ENCODE measurements at places on chromosomes 12 and 14.
A peak's percentile ranks its signal among the peaks of the same experiment; 100 is the strongest.

DNA sequence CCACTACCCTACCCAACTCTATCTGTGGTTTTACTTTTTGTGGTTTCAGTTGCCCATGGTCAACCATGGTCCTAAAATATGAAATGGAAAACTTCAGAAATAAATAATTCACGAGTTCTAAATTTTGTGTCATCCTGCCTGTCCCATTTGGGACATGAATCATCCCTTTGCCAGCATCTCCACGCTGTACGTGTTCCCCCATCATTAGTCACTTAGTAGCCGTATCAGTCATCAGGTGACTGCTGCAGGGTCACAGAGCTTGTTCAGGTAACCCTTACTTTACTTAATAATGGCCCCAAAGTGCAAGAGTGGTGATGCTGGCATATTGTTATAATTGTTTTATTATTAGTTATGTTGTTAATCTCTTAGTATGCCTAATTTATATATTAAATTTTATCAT lies 209.9 kb downstream of the ITPR2 start:
- DNase-seq: no peak

GRCh38 chr14:96863327-96863985 lies 66.3 kb downstream of the VRK1 start:
- no peak for DNase-seq

DNA sequence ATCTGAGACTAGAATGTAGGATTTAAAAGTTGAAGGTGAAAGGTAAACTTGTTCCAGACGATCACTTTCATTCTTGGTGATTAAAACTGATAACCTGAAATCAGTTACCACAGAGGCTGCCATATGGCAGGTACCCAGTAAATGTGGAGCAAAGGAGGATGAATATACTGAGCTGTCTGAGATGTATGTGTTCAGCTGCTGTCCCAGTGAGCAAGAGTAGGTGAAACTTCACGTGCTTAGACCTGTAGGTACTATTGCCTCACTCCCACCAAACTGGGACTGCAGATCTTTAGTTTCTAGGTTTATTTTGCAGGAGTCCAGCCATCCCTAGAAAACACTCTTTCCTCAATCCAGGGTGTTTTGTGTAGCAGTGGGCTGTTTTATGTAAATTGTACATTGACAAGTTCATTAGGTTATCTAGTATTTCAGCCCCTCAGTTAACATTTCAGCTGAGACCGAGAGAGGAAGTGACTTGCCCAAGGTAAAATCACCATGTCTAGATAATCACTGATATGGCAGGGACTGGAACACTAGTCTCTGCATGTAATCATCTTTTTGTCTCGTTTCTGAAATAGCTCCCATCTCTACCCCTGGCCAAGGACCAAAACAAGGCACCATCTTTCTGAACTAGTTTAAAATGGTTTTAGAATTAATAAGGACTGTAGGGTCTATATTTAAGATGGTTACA lies 62.7 kb downstream of the ATG14 start:
- no peak for DNase-seq

GRCh38 chr12:124440841-124441381 lies 126.5 kb downstream of the NCOR2 start:
- no peak for DNase-seq

- DNase-seq: peak; percentile 42
These were observed 104.3 kb upstream of the KITLG start for GRCh38 chr12:88684610-88685009.

DNA sequence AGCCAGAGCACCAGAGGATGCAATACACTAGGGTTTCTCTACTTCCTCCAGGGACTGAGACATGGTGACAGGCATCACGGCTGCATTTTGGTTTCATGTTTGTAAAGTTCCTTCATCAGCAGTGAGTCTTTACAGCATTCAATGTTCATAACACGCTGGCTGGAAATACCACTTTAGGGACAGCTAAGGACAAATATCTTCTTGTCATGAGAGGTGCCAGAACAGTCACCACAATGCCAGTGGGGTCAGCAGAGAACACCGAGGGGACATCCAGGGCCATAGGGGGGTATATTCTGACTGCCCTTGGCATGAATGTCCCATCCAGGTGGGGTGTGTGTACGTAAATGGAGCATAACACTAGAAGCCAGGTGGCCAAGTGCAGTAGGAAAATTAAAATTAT lies 72.3 kb downstream of the CCDC60 start:
- DNase-seq: no peak

DNA sequence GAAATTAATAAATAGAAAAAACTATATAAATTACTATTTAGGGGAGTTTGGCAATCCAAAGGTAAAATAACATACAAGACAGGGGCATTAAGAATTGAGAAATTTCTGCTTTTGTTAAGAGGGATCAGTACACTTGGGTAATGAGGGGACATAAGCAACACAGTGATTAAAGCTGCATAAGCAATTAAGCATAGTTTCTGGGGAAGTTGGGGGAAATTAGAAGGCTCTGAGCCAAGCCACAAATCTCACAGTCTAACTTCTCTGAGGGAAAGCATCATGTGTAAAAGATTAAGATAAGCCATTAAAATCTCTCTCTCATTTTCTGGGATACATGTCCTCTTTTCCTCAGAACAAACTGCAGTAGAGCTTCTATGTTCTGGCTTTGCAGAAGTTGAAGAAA lies 533.9 kb upstream of the LRFN5 start:
- no peak for DNase-seq

- DNase-seq: no peak
These were observed 69.4 kb downstream of the ACSM4 start for GRCh38 chr12:7373226-7373625.

GRCh38 chr12:123859035-123859434 lies 96.9 kb downstream of the DNAH10 start:
- DNase-seq: no peak

DNA sequence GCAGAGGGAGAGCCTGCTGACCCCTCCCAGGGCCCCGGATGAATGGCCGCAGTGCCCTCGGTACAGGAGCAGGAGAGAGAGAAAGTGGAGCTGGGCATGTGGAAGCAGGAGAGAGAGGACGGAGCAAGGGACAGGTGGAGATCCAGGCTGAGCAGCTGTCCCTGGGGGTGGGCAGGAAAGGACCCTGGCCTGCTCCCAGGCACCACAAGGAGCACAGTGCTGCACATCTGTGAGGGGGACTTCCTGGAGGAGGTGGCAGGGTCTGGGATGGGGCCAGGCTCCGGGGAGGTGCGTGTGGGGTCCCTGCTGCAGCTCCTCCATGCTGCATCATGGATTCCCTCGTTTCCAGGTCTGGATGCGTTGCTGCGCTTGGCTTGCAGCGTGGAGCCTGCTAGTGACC lies 13.0 kb upstream of the DLK1 start:
- DNase-seq: no peak

GRCh38 chr14:35395283-35395682 lies 9.3 kb downstream of the NFKBIA start:
- DNase-seq: no peak

GRCh38 chr12:76446090-76446489 lies 97.9 kb upstream of the BBS10 start:
- DNase-seq: no peak

GRCh38 chr12:94147991-94148738 lies at the start of gene PLXNC1:
PLXNC1 (plus strand) TSS chr12:94148577; CDS start chr12:94148972, 395 bp downstream.
- no peak for DNase-seq

DNA sequence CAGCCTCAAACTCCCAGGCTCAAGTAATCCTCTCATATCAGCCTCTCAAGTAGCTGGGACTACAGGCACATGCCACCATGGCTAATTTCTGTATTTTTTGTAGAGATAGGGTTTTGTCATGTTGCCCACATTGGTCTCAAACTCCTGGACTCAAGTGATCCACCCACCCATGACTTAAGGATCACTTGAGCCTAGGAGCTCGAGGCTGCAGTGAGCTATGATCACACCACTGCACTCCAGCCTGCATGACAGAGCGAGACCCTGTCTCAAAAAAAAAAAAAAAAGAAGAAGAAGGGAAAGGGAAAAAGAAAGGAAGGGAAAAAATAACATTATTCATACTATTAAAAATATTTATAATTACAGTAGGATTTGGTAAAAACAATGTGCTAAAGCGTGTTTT lies 19.2 kb downstream of the EPS8 start:
- DNase-seq: no peak

DNA sequence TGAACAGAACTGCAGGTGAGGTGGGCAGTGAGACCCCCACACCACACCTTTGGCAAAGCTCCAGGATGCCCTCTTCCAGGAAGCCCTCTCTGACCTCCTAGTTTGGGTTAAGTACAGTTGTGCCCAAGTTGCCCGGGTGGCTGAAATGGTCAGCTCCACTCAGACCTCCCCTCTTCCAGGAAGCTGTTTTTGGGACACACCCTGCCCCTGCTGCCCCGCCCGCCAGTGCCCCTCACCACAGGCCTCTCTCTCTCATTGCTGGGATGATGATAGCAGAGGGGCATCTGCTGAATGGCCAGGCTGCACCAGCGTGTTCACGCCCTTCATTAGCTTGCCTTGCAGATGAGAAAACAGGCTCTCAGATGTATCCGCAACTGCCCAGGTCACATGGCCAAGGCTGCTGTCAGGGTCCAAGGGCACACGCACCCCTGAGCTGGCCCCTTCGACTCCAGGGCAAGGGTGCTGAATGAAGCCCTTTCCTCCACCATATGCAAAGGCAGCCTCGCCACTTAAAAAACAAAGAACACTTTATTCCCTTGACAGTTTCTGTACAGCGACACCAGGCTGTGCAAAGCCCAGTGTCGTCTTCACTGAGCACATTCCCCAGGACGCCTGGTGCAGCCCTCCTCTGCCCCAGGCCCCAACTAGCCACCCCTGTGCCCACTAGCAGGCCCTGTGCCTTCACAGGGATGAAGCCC lies 15.5 kb downstream of the SLC25A29 start:
- no peak for DNase-seq

DNA sequence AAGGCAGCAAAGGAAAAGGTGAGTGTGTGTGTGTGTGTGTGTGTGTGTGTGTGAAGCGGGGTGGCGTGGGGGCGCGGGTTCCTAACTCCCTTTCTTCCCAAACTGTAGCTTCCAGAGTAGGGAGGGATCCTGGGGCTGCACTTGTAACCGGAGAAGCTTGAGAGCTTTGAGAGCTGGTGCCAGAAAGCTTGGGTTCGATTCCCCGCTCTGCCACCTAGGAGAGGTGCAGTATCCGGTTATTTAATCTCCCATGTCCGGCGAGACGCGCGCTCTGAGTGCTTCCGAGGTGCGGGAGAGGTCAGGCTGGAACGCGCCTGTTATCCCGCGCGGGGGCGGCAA lies 7.2 kb upstream of the RACGAP1 start:
- DNase-seq: no peak

DNA sequence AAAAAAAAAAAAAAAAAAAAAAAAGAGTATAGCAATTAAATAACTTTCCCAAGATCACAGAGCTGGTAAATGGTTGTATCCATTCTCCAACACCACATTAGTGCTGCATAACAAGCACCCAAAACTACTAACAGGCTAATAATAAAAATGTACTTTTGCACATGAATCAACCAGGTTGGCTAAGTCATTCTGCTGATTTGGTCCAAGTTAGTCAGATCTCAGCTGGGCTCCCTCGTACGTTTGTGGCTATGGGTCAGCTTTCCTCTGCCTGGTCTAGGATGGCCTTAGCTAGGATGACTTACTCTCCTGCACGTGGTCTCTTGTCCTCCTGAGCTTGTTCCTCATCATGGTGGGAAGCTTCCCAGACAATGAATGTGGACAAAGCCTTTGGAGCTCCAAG lies 7.9 kb upstream of the PLEKHG6 start:
- no peak for DNase-seq

DNA sequence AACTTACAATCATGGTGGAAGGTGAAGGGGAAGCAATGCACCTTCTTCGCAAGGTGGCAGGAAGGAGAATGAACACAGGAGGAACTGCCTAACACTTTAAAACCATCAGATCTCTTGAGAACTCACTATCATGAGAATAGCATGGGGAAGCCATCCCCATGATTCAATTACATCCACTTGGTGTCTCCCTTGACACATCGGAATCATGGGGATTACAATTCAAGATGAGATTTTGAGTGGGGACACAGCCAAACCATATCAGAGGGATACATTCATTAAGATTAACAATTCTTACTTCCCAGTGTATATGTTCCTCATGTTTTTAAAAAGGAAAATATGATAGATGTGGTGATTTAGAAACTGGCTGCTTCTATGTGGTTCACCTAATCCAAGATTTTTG lies 117.9 kb downstream of the PDE3A start:
- DNase-seq: no peak

DNA sequence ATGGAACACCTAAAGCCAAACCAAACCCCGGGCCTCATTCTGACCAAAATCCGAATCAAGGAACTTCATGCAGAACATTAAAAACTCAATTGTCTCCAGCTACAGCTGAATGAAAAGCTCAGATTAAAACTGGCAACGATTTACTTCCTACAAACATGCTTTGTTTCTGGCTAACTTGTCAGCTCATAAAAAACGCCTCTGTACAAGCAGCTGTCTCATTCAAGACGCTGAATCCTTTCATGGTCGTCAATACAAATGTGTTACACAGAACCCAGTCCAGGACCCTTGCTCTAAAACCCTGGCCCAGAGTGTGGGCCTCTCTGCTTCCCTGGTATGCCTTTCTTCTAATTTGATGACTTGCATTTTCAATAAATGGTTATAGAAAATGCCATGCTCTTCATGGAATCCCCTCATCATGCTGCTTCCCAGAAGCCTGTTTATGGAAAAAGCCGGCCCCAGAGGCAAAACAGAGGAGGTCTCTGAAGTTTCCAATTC lies 183.1 kb downstream of the PHLDA1 start:
- DNase-seq: no peak

- peak; percentile 18 for DNase-seq
These were observed 140.8 kb upstream of the NEDD1 start for GRCh38 chr12:96766232-96766631.

DNA sequence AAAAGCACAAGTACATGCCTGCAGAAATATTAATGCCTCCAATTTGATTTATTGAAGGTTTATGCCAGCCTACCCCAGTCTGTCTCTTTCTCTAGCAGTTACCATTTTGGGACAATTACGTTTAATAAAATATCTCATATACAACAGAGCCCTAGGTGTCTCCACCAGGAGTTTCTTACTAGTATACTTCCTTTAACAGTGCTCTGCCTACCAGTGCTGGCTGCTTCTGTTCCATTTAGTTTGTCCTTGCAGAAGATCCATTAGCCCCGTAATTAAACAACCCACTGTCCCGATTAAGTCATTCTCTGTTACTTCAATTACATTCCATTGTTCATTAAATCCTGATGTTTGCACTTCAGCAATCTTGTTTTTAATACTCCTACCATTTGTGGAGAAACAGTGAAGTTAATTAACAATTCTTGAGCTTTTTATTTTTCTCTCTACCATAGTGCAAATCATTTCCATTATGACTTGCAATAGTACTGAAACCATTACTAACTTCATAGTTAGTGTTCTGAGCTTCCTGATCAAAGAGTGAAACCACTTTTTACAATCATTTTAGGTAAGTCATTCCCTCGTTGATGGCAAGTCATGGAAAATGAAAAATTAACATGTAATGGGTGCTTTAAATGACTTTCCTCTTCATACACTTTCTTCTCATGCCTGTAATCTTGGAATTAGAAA lies 121.1 kb downstream of the PLXNC1 start:
- DNase-seq: no peak

GRCh38 chr12:92041742-92042141 lies 103.9 kb downstream of the BTG1 start:
- DNase-seq: no peak

Data from HT-29 (cell line).